ENCODE measurements at places on chromosomes 6 and 20. TPM values are rescaled to one million over a fixed set of nuclear protein-coding genes. Genes with fewer than 3 reads are reported as not detected.

The SLC4A11 gene
- total RNA-seq, result 1.9 TPM

The PPP1R3G gene
- total RNA-seq, result 5.0 TPM

The C6orf163 gene
- total RNA-seq, result 6.2 TPM

The DOK5 gene
- 13.8 TPM for total RNA-seq

The HLA-DPB1 gene
- 26.6 TPM for total RNA-seq

The MDFI gene
- total RNA-seq, result 45.7 TPM

The HLA-C gene
- total RNA-seq, result 125 TPM
